Eye (tissue), 1 donor: ENCODE measurements at places on chromosomes 3 and 15.

- DNase-seq, result peak; percentile 94
These were observed 49.9 kb downstream of the KY start for GRCh38 chr3:134600685-134601463.

- no peak for DNase-seq
These were observed 24.0 kb upstream of the SLC6A6 start for GRCh38 chr3:14378415-14378814.

- no peak for DNase-seq
These were observed 101.4 kb downstream of the RYK start for GRCh38 chr3:134149286-134149685.

DNA sequence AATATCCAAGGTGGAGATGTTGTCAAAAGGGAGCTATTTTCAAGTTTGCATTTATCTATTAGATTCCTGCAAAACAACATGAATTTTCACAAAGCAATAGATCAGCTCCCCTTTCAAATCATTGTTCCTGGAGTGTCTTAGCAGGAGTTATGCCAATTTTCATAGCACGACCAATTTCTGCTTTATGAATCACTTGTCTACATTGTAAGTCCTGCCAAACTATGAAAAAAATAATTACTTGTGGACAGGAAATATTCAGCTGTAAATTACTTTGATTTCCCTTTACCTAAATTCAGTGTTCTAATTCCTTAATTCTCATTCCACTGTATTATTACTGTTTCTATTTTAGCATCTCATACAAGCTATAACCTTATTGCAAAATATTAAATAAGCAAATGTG, 1289.6 kb downstream of the NSUN3 start:
- no peak for DNase-seq

DNA sequence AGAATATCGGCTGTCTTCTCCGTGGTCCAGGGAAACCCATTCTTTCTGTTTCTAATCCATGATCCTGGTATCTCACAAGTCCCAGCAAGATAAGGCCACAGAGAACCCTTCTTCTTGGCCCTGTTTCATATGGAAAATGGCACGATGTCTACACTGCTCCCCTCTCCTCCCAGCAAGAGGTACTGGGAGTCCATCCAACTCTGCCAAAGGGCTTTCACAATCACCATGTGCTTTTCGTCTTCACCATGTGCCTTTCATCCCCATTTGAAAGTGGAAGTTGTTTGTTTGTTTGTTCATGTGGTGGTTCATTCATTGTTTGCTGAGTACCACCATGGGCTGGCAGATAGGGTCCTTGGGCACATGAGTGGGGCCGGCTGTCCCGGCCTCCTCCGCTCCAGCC, 5.5 kb downstream of the ITIH3 start:
- DNase-seq, result no peak

DNA sequence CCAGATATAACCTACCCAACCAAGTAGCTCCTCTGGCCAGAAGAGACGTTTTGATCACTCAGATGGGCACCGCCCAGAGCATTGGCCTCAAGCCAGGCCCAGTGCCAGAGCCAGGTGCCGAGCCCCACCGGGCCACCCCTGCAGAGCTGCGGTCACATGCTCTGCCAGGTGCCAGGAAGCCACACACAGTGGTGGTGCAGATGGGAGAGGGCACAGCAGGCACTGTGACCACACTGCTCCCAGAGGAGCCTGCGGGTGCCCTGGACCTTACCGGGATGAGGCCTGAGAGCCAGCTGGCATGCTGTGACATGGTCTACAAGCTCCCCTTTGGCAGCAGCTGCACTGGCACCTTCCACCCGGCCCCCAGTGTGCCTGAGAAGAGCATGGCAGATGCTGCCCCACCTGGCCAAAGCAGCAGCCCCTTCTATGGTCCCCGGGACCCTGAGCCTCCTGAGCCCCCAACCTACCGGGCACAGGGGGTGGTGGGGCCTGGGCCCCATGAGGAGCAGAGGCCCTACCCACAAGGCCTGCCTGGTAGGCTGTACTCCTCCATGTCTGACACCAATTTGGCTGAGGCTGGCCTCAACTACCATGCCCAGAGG, 19.1 kb upstream of the APEH start:
- DNase-seq, result no peak

DNA sequence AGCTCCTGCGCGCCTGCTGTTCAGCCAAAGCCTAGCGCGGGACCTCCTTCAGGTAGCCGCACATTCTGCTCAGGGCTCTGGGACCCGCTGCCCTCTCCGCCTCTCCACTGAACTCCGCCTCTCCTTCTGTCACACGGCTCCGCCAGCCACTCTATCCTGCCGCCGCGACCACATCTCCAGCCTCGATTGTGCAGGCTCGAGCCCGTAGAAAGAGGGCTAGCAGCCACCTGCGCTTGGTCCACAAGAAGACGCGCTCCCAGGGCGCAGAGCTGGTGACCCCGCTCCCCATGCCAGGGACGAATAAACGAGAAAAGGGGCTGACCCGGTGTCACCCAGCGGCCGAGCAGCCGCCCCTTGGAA, 1.1 kb upstream of the VIPR1 start:
- DNase-seq, result peak; percentile 44

DNA sequence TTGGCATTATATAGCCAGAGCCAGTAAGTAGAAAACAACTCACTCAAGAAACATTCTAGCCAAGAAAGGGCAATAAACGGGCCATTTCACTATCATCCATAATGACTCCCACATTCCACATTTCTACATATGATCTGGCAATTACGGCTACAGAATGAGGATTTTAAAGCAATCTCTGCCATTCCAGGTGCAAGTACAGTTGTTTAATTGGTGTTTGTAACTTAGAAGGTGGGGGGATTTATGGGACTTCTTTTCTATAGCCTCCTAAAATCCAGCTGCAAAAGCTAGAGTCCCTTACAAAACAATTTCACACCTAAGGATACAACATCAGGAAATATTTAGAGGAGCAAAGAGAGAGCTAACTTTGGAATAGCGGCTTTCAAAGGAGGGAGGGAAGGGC, 295.4 kb upstream of the RORA start:
- DNase-seq, result no peak

GRCh38 chr15:98626153-98626552, 22.2 kb upstream of the IGF1R start:
- DNase-seq, result no peak

DNA sequence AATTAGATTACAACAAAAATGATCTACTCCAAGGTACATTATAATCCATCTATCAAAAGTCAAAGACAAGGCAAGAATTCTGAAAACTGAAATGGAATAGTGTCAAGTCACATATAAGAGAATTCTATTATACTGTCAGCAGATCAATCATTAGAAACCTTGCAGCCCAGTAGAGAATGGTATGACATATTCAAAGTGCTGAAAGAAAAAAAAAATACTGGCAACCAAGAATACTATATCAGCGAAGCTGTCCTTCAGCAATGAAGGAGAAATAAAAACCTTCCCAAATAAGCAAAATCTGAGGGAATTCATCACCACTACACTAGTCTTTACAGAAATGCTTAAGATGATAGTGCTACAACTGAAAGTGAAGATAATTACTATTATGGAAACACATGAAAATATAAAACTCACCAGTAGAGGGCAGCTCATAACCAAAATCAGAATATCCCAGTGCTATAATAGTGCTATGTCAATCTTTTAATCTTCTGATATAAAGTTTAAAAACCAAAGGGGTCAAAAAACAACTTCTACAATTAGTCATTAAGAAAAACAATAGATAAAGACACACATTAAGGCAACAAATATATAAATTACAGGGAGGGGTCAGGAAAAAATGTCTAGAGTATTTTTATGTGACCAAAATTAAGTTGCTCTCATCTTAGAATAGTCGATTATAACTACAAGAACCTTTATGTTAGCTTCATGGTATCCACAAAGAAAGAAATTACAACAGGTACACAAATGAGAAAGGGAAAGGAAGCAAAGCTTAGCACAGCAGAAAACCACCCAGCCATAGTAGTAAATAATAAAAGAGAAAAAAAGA, 190.7 kb upstream of the CNTN6 start:
- no peak for DNase-seq

GRCh38 chr3:99647081-99647480, 8.7 kb downstream of the COL8A1 start:
- no peak for DNase-seq
